ENCODE measurements at places on chromosomes 5 and 9.

GRCh38 chr9:90773617-90774016, 28.0 kb upstream of the SYK start:
- DNase-seq, result no peak

GRCh38 chr9:2022560-2022959, 7.4 kb downstream of the SMARCA2 start:
- no peak for DNase-seq

DNA sequence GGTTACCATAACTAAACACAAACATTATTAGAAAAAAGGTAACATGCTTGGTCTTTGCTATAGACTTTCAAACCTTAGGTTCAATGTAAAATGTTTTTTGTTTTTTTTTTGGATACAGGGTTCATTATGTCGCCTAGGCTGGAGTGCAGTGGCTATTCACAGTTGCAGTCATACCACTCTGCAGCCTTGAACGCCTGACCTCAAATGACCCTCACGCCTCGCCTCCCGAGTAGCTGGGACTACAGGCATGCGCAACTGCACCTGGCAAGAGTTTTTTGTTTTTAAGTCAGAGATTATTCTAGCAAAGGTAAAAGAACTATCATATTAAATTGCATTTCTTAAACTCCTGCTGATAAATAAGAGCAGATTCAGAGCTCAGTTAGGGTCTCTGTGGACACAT, 55.1 kb upstream of the NR5A1 start:
- no peak for DNase-seq

- DNase-seq, result no peak
Observed at GRCh38 chr9:122936464-122936863, 4.4 kb upstream of the RABGAP1 start.

GRCh38 chr9:36521148-36521547, 51.5 kb upstream of the MELK start:
- no peak for DNase-seq

DNA sequence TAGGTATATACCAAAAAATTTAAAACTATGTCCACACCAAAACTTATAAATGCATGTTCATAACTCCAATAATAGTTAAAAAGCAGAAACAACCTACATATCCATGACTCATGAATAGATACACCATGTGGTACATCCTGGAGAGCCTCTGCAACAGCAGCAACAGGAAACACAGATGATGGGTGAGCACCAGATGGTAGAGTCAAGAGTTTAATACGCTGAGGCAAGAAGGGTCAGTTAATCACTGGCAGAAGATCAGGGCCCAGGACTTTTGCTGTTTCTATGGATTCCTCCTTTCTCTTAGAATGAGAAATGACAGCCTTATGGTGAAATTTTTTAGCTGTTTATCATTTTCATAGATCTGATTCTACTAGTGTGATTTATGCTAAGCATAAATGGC, 351.8 kb upstream of the ADAMTSL1 start:
- no peak for DNase-seq

DNA sequence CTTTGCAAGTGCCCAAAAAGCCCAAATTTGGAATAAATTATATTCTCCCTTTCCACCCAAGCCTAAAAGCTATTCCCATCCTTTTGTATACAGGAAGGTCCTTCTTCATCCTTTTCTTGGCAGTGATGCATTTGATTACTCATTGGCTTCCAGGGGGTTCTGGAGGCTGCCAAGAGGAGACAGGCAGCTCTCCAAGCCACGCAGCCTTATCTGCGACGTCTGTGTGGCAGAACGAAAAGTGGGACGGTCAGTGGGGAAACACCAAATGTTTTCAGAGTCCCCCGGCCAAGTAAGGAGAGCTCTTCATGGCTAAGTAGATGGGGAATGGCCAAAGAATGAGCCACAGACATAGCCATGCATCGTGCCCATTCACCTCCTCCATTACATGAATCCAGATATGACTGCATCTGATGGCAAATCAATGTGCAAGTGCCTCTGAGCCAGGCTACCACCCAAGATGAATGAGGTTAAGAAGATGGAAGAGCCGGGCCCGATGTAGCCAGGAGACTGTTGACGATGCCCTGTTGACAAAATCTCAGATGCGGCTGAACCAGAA, 12.1 kb downstream of the ADAM19 start:
- no peak for DNase-seq

GRCh38 chr5:181217803-181218062, 5.3 kb upstream of the TRIM41 start:
- peak; percentile 81 for DNase-seq

DNA sequence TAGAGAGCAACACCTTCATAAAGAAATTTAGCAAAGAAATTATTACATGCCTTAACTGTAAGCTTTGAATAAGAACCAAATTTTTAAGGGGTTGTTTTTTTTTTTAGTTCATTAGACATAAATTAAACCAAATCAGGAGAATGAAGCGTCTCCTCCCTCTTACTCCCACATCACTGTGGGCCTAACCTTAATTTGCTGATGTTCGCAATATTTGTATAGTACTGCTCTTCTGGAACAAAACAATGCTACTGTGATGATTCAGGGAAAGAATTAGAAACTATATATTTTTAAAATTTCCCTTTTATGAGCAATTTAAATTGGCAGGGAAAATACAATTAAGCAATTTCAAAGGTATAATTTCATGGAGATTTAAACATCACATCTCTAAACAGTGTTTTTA, 275.0 kb upstream of the C9orf72 start:
- DNase-seq, result no peak

GRCh38 chr5:104498281-104498680, 935.7 kb upstream of the NUDT12 start:
- DNase-seq, result no peak

GRCh38 chr9:106891286-106891685, 28.3 kb downstream of the ZNF462 start:
- no peak for DNase-seq

DNA sequence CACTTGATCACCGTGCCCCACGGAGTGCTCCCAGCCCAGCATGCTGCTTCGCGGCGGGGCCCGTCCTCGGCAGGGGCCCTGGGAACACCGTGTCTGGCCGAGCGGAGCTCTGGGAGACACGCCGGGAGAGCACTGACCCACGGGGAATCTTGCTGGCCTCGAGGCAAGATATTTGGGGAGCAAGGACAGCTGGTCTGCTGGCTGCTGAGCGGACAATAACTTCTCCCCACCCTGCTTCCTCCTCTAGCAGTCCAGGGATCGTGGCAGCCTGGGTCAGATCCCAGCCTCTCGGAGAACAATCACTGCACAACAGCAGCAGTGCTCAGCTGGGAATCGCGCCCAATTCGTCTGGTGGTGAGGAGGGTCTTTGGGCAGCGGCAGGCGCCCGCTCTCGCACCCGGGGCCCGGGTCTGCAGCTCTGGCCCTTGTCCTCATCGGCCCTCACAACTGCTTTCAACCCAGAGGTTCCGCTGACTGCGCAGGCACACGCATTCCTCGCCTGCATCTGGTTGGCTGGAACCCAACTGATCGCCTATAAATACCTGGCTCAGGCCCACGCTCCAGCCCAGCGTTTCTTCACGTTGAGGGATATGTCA, 43.4 kb downstream of the DBH start:
- no peak for DNase-seq

All from activated effector memory CD4-positive, alpha-beta T cell treated with anti-CD3 and anti-CD28 coated beads, Interleukin-2, amount 50 U/mL, for 16 hours (primary cell).